ENCODE measurements at places on chromosomes 5 and 9.

DNA sequence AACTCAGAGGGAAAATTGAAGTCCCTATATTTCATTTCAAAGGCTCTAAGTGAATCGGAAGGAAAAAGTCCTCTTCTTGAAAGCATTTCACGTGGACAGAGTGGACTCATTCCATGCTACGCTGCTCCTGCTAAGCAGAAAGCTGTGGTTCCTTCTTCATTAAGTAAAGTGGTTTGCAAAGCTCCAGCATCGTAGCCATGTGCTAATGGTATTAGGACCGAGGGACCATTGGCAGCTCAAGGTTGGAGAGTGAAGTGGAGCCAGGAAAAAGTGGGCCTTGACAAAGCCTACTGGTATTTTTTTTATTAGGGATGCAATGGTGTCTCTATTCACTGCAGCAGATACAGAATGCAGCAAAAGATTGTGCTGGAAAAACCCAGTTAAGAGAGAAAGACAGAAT is 16.4 kb upstream of the SEMA4D start:
- no peak for DNase-seq

GRCh38 chr5:101783241-101784013 is 512.7 kb downstream of the SLCO4C1 start:
- no peak for DNase-seq

DNA sequence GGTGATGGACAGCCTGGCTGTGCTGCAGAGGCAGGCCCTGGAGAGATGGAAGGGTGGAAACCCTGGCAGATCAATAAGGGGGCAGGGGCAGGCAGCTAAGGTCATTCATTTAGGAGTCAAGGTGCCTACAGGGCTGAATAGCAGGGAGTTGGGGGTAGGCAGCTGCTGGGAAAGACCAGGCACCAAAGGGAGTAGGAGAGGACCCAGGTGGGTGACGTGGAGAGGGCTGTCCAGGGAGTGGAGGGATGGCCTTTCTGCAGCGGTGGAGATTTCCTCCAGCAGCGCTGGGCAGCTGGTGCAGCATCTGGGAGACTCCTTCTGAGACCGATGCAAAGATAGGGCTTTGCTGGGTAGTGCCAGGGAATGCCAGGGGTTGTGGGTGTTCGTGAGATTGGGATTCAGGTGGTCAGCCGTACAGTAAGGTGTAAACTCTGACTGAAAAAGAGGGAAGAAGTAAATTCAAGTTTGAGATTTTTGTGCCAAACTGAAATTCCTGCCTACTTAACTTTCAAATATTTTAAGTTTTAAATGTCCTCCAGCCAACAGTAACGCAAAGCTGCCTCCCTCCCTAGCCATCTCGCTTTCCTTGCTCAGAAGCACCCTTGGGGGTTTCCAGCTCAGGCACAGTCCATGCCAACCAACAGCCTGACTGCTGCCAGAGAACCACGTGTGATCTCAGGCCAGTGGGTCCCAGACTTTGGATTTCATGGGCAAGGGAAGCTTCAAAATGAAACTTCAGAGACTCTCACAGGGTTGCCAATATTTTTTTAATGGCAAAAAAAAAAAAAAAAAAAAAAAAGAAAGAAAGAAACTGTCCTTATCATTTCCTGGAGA is 18.6 kb upstream of the ANGPTL2 start:
- DNase-seq: no peak

- DNase-seq: peak; percentile 96
These were observed 147.0 kb upstream of the RASA1 start for GRCh38 chr5:87120518-87121303.

GRCh38 chr5:114387433-114387832 is 25.6 kb downstream of the KCNN2 start:
- DNase-seq: peak; percentile 50

DNA sequence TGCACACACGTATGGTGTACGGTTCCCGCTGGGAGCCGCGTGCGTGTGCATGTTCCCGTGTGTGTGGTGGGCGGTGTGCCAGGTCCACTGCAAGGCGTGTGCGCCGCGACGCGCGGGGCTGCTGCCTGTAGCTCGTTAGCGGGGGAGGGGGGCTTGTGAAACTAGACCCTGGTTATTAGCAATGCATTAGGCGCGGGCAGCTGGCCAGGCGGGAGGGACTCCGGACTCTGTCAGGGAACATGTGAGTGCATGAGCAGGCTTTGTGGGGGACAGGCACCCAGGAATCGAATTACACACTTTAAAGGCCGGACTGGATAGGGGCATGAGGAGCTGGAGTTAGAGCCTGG is 32.2 kb upstream of the ENHO start:
- DNase-seq: no peak

DNA sequence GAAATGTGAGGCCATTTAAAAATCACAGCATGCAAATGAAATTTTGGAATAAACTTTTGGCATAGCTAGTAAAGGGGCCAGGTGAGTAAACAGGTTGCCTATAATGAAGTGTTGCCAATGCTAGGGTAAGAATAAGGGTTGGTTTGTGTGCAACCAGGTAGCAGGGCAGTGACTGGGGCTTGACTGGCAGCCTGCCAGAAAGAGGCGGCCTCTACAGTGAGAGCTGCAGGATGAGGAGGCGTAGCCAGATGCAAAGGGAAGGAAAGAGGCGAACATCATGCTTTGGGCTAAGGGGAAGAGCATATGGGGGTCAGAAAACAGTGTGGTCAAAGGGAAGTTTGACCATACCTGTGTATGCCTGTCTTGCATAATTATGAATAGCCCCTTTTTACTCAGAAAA is 70.6 kb downstream of the MAST4 start:
- no peak for DNase-seq

DNA sequence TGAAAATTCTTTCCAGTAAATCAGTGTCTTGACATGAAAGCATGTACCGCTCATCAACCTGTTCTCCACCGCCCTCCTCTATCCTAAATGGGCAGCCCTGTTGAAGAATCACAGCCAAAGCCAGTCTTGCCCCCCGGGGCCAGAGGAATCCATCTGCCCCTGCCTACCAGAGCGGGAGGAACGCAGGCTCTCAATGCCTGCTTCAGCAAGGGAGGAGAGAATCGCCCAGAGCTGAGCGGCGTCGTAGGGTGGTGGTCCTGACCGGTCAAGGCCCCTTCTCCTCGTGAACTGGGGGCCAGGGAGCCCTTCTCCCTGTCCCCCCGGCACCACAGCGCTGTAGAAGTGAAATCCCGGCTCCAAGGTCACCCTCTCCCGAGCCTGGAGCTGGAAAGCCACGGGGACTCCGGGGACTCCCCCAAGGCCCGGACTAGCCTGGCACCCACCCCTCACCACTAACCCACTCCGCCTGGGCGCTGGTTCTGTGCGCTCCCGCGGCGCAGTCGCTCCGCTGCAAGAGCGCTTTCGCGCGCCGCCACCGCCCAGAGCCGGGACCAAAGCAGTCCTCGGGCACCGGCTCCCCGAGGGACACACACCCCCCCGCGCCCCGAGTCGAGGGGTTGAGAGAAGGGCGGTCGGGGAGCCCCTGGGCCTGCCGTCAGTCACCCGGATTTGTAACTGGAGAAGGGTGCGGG is 718 bp upstream of the TMEM215 start:
- DNase-seq: no peak

DNA sequence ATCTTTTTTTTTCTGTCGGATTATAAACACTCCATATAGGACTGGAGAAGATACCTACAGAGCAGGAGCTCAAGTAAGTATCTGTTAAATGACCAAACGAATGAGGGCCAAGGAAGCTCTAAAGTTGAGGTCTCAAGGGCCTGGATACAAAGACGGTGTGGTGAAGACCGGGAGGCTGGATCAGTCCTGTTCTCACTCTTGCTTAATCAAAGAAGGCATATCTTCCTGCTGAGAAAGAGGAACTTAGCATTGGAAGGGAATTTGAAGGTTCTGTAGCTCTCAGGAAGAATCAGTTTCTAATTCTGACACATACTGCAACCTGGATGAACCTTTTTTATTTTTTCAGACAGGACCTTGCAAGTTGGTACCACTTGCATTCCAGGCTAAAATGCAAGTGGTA is 28.3 kb upstream of the PAX5 start:
- DNase-seq: no peak

DNA sequence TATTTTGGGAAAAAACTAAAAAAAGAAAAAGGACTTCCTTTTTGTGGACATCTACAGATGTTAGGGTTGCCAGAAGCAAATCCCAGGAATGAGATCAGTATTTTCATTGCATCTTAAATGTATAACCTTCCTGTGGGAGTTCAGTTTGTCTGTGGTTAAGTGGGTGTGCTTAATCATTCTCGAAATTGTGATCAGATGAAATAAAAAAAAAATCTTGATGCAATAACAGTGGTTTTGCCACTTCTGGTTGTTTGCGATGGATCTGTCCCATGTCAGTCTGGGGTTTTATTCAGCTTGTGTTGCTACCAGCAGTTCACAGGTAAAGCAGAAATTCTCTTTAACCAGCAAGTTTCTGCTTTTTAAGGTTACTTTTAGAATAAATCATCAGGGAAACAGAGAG is 179.0 kb downstream of the MAN2A1 start:
- peak; percentile 64 for DNase-seq

DNA sequence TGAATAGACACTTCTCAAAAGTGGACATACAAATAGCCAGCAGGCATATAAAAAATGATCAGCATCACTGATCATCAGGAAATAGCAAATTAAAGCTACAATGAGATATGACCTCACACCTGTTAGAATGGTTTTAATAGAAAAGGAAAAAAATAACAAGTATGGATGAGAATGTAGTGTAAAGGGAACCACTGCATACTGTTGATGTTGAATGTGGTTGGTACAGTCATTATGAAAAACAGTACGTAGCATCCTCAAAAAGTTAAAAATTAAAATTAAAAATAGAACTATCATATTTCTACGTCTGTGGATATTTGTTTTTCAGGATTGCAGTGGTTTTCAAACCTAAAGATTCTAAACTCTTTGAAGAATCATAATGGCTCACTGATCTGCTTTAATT is 215.1 kb upstream of the NREP start:
- DNase-seq: no peak

DNA sequence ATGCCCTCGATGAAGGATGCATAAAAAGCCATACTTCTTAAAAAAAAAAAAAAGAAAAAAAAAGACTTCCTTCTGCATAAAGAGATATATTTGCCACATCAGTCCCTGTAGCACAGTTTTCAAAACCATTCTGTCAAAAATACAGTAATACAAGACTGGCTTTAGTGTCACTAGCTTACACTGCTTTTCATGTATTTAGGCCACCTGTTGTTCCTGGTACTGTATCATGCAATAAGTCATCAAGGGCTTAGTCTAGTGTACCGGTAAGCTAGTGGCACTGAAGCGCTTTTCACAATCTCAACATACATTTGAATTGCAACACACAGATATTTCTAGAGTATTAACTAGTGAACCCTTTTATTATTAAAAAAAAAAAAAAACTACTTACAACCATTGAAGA is 231.2 kb downstream of the NFIB start:
- DNase-seq: no peak
